Jurkat, Clone E6-1 (cell line): ENCODE measurements at places on chromosomes 11 and 22.

DNA sequence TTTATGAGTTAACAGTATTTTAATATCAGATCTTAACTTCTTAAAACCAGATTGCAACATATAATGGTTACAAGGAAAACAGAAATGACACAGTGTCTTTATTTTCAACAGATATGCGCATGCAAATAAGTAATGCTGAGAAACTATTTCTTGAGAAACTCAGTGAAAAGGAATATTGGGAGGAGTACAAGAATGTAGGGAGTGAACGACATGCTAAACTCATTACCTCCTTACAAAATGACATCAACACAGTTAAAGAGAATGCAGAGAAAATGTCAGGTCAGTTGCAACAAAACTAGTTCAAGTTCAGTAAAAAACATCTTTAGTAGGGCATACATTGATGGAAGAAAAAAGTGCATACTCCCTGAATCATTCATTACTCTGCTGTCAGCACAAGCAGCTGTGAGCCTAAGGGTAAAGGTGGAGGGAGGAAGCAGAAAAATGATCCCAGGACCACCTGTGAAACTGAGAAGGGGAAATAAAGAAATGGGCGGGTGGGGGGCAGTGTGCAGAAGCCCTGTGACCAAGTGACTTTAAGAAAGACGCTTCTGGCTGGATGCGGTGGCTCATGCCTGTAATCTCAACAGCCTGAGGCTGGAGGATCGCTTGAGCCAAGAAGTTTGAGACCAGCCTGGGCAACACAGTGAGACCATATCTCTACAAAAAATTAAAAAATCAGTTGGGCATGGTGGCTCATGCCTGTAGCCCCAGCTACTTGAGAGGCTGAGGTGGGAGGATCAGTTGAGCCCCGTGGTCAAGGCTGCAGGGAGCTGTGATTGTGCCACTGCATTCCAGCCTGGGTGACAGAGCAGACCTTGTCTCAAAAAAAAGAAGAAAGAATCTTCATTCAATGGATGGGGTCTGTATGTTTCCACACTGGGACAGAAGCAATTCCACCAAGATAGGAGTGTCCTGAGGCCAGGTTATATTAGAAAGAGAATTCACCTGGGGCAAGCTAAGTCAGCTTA is 31.2 kb downstream of the CCDC83 start:
- no peak for DNase-seq

- DNase-seq = no peak
Measured at GRCh38 chr11:115330684-115331482, 173.3 kb downstream of the CADM1 start.

DNA sequence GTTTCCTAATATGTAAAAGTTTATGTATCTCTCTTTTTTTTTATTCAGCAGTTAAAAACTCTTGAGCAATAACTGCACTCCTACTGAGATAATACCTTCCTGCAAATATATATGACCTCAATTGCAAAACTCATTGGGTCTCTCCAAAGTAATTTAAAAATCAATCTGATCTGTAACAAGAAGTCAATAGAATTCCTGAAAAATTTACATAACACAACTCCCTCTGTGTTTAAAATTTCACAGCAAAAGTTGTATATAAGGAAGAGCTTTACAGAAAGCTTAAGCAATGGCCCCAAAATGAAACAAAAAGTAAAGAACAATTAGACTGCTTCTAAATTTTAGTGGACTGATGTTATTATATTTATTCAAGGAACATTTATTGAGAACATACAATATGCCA is 313.4 kb downstream of the DLG2 start:
- DNase-seq = no peak

DNA sequence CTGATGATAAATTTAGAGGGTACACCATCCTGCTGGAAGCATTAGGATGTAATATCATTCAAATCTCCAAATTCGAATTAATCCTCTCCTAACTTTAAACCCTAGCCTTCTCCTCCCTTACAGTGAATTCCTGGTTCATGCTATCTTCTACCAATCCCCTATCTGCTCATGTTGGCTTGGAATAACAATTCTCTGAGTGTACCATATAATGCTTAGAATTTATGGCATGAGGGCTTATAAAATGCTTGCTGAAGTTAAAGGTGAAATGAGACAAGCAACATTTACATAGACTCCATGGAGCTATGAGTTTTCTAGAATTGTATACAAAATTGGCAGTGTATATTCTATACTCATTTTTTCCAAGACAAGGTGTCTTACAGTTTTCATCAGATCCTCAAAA is 79.3 kb downstream of the C2CD3 start:
- no peak for DNase-seq

GRCh38 chr11:36088266-36088972 is 144.6 kb downstream of the LDLRAD3 start:
- DNase-seq = no peak

GRCh38 chr11:64570341-64570740 is 20.7 kb upstream of the SLC22A12 start:
- no peak for DNase-seq

- peak; percentile 72 for DNase-seq
Measured at GRCh38 chr11:75022759-75023396, 34.1 kb downstream of the NEU3 start.

DNA sequence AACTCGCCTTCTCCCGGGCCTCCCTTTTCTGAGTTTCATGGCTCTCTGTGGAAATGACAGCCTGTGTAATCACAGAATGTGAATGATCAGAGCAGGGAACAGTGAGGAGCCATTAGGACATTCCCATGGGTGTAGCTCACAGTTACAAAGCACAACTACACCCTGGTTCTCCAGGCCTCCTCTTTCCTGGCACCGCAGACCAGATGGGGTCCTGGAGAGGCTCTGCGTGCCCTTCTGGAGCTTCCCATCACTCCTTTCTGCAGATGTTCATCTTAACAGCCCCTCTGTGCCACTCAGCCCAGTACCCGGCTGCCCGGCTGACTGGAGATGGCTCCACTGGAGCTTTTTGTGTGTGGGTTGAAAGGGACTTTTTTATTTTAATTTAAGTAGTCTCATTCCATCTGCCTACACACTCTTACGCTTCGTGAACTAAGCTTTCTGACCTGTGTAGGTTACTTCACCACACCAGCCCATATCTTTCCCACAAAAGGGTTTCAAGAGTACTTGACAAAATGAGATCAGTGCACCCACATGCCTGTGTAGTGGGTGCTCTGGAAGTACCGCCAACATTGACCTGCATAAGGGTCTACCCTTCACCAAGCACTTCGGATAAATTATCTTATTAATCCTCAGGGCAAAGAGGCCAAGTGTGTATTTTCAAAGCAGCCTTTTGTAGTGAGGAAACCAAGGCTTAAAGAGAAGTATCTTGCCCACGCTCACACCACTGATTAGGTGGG is 29.8 kb downstream of the SREBF2 start:
- no peak for DNase-seq

DNA sequence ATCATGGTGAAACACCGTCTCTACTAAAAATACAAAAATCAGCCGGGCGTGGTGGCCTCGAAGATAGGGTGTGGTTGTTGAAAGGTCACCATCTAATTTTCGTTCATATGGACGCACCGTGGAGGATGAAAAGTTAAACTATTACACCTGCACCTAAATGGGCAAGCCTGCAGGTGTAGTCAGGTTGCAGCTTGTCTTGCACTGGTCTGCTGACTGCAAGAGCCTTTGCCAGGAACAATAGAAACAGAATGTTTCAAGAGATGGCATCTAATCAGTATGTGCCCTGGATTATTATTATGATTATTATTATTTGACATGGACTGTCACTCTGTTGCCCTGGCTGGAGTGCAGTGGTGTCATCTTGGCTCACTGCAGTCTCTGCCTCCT is 908 bp downstream of the NADSYN1 start:
- no peak for DNase-seq

- no peak for DNase-seq
Measured at GRCh38 chr11:12539572-12539971, 134.6 kb upstream of the TEAD1 start.

GRCh38 chr11:126793596-126793995 is 207.0 kb downstream of the KIRREL3 start:
- DNase-seq = no peak

- DNase-seq = no peak
Measured at GRCh38 chr22:23161029-23161428, 15.8 kb downstream of the RAB36 start.

- no peak for DNase-seq
Measured at GRCh38 chr11:27409742-27410141, 46.7 kb upstream of the CCDC34 start.

GRCh38 chr11:64903291-64903833 is 13.6 kb downstream of the ATG2A start:
- DNase-seq = no peak

- DNase-seq = no peak
Measured at GRCh38 chr11:124873951-124874350, 8.7 kb downstream of the ROBO3 start.

- no peak for DNase-seq
Measured at GRCh38 chr11:119506436-119506835, 83.5 kb upstream of the THY1 start.

DNA sequence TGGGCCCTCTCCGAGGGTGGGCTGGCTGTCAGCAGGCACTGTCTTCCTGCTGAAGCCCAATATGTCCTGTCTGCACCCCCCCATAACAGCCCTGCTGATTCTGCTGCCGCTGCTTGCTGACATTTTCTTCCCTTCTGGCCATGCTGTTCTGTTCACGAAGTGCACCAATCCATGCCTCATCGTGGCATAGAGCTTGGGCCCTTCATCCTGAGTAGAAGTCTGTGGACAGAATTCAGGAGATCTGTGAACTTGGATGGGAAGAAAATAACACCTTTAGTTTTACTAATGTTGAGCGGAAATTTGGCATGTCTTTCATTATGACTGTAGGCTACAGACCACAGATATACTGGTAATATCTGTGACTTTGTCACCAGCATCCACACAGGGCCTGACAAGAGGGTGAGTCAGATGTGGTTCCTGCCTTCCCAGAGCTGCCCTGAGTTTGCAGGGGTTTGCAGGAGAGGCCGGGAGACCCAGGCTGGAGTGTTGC is 14.1 kb upstream of the KIAA0930 start:
- DNase-seq = no peak

DNA sequence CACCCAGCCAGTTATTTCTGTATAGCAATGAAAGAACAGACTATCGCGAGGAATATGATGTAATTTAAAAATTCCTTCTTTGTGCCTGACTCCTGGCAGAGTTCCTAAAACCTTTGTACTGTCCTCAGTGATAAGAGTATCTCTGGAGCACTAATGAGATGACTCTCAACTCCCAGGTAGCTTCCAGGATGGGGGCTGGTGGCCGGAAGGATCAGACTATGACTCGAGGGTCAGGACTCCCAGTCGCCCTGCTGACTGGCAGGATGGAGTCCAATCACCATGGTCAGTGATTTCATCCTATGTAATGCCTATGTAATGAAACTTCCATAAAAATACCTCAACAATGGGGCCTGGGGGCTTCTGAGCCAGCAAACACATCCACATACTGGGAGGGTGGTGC is 135.1 kb downstream of the SHANK2 start:
- no peak for DNase-seq

DNA sequence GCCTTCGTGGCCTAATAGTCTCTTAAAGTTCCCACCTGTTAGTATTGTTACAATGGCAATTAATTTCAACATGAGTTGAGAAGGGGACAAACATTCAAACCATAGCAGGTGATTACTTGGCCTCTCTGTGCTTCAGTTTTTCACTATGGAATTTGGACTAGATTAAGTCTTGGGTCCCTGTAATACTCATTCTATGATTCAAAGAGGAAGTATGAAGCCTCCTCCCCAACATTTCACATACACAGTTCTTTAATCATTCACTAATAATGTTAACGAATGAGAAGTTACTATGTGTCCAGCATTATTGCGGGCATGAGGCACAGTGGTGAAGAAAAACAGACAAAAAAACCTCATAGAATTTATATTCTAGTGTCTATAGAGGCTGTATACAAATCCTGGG is 19.9 kb upstream of the USP47 start:
- no peak for DNase-seq

DNA sequence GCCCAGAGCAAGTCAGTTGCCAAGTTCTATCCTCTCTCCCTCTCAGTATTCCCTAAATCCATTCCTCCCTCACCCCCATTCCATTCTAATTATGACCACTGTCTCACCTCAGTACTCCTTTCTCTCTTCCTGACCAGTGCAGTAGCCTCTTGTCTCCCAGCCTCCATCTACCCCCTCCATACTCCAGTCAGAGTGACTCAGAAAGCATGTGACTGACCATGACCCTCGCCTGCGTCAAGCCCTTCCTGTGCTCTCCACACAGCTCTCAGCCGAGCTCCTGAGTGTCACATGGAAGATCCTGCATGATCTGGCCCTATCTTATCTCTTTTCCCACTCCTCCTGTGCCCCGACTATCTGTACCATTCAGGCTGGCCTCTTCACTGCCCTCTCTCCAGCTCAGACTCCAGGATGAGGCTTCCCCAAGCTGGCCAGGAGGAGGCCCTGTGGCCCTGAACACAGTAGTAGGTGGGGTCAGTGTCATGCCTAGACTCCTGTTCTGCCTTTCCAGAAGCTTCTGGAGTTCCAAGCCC is 42.6 kb downstream of the NEU3 start:
- DNase-seq = no peak

DNA sequence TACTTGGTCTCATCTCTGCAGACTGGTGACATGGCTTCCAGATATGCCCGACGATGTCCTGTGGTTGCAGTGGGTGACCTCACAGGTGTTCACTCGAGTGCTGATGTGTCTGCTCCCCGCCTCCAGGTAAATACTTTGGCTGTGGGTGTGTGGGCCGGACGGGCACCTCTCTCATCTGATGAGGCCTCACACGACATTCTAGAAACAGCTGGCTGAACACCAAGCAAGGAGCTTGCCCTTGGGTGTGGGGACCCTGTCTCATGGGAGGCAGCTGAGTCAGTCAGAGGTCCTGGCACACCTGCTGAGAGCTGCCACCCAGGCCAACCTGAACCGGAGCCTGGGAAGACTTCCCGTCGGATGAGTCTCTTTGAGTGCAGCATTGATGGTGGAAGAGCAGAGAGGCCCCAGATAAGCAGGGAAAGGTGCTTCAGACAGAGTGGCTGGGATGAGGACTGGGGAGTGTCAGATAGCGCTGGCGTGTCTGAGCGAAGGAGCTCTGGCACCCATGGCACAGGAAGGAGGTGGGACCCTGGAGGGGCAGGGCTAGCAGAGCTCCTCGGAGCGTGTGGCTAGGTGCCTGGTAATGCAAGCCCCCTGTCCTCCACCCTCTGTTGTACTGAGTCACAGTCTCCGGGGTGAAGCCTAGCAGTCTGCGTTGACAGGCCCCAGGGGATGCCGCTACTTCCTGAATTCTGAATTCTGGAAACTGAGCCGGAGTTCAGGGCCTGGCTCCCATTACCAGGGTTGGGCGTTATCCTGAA is 10.4 kb upstream of the SAMM50 start:
- DNase-seq = no peak

DNA sequence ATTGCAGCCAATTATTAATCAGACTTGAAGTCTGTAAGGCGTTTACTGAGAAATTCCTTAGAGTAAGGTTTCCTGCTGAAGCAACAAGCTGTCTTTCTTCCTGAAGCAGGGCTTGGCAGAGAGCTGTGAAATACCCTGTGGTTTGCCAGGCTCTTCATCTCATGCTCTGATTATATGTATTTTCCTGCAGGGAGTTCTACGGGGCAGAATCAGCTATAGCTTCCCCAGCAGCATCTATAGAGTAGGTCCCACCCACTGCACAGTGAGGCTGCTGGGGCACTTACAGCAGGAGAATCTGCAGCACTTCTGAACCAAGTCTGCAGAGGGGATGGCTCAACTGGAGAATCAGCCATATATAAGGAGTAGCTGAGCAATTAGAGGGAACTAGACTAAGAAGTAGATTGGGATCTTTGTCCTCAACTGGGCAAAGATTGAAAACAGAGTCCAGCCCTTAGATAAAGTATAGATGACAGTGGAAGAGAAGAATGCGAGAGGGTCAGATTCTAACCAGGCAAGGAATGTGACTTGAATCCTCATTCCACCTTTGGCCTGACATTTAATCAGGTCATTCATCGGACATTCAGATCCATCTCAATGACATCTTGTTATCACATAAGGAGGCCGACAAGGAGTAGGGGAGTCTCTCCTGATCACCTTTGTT is 37.6 kb downstream of the CNTF start:
- DNase-seq = no peak
